Activated T-cell treated with anti-CD3 and anti-CD28 coated beads for 4 hours (primary cell): ENCODE measurements at places on chromosomes 13 and 19.

- no peak for DNase-seq
These were observed 9.5 kb downstream of the HOMER3 start for GRCh38 chr19:18931316-18932162.

GRCh38 chr13:44680746-44681355 lies 104.7 kb upstream of the TSC22D1 start:
- no peak for DNase-seq

GRCh38 chr19:49875857-49876421 lies 1.2 kb downstream of the AKT1S1 start:
- peak; percentile 42 for DNase-seq

DNA sequence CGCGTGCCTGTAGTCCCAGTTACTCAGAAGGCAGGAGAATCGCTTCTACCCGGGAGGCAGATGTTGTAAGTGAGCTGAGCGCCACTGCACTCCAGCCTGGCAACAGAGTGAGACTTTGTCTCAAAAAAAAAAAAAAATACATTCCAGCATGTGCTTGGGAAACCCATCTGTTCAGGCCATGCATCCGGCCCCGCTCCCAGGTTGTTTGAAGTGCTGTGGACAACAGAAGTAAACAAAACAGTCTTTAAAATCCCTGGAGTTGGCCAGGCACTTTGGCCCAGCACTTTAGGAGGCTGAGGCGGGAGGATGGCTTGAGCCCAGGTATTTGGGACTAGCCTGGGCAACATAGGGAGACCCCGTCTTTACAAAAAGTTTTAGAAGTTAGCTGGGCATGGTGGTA lies 3.2 kb upstream of the PTPRS start:
- DNase-seq = no peak

DNA sequence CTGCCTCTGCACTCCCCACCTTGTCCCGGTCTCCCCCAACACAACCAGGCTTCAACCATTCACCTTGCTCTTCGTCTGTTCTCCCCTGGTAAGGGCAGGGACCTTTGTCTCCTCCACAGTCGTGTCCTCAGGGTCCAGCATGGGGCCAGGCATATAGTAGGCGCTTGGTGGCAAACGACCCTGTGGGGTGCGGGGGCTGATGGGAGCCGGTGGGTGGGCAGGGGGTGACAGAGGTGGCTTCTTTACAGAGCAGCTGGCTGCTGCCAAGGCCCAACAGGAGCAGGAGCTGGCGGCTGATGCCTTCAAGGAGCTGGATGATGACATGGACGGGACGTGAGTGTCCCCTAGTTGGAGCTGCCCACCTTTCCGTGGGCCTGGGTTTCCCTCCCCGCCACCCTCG lies 9.7 kb downstream of the PRKCSH start:
- DNase-seq = no peak

GRCh38 chr13:113599391-113599790 lies 14.8 kb downstream of the TFDP1 start:
- no peak for DNase-seq

DNA sequence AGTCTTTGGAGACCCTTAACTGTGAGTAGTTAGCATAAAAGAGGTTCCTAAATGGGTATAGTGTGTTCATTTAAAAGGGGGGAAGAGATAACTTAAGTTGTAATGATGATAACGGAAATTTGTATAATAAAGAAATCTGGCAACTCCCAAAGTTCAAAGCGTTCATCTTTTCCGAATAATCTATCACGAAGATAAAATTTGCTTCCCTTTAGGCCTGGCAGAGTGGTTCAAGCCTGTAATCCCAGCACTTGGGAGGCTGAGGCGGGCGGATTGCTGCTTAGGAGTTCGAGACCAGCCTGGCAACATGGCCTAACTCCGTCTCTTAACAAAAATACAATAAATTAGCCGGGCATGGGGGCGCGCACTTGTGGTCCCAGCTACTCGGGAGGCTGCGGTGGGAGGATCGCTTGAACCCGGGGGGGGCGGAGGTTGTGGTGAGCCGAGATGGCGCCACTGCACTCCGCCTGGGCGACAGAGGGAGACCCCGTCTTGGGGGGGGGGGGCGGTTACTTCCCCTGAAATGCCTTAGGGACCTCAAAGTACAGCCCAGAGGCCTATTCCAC lies 934 bp downstream of the N4BP2L2 start:
- DNase-seq = peak; percentile 18

DNA sequence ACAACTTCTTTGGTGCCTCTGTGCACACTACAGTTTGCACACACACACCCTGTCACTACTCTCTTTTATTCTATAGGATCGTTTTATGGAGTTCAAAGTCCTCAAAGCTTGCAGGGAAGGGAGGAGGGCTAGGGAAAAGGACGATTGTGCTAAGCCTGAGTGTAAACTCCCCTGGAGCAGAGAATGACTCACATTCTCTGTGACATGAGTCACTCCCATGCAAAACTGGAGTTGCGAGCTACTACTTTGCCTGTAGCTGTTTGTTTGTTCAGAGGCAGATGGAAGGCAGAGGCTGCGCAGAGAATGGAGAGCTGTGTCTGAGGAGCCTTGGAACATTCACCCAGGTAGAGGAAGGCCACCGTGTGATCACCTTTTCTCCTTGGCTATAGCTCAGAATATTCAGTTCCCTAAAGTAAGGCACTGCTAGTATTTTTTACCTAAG lies 80.5 kb upstream of the MBNL2 start:
- no peak for DNase-seq

- no peak for DNase-seq
These were observed 364.3 kb downstream of the SLITRK6 start for GRCh38 chr13:85434927-85435326.

DNA sequence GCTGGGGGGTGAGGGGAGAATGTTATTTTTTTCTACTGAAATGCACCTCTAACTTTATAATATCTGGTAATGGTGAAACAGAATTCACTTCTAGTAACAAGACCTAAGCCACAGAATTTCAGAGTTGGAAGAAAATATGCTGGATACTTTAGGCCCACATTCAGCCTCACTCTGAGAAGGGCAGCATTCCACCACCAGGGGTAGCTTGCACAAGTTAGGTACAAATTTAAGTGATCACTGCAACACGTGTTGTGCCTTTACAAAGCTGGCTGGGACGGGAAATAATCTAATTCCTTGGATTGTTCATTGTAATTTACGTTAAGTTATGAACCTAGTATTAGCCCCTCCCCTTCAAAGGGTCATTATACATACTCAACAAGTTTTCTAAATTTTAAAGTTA lies 192.3 kb downstream of the RGCC start:
- DNase-seq = no peak

GRCh38 chr13:51997641-51998330 lies 13.5 kb downstream of the ATP7B start:
- DNase-seq = no peak

- no peak for DNase-seq
These were observed 2.1 kb downstream of the CEBPA start for GRCh38 chr19:33300009-33300893.

- no peak for DNase-seq
These were observed 27.5 kb downstream of the TBC1D4 start for GRCh38 chr13:75454497-75454896.

- DNase-seq = no peak
These were observed 577 bp downstream of the ZNF181 start for GRCh38 chr19:34734537-34735103.

DNA sequence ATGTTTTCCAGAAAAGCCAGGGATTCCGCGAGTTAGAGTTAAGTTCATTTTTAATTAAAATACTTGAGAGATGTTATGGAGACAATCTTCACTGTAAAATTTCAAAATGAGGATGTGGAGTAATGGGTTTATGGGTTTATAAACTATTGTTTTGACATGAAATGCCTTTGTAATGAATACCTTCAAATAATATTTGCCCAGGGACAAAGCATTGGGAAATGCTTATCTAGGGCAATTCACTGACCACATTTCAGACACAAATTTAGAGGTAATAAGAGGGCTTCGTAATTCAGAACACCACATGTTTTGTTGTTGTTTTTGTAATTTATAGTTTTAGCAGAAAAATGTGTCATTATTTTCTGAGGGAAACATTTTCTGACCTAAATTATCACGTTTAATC lies 241.1 kb upstream of the ATXN8OS start:
- DNase-seq = no peak

- DNase-seq = no peak
These were observed 63.6 kb upstream of the SOX1 start for GRCh38 chr13:112003396-112003795.

DNA sequence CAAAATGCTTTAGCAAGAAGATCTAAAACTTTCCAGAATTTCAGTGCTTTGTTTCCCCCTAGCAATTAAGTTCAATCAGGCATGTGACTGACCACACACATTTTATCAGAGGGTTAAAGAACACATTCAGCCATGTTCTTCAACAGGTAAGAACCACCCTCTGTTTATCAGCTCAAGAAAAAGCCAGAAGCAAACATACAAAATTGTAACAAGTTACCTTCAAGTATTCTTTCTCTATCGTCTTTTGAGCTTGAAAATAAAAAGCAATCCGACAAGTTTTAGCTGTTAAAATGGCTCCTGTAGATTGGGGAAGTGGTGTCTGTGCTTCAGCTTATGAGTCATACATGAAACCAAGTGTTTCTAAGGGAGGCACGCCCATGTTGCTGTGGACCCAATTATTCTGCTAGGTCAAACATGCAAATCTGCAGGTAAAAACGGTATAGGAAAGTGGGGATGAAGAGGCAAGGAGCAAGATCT lies at the start of gene ELF1:
TSS of gene ELF1 (minus strand) at position 306 of the 477 bp plus-strand sequence. CDS start 37,262 bp downstream, outside the sequence.
- DNase-seq = peak; percentile 26

GRCh38 chr19:41064974-41065569 lies 23.2 kb upstream of the CYP2A13 start:
- DNase-seq = no peak

DNA sequence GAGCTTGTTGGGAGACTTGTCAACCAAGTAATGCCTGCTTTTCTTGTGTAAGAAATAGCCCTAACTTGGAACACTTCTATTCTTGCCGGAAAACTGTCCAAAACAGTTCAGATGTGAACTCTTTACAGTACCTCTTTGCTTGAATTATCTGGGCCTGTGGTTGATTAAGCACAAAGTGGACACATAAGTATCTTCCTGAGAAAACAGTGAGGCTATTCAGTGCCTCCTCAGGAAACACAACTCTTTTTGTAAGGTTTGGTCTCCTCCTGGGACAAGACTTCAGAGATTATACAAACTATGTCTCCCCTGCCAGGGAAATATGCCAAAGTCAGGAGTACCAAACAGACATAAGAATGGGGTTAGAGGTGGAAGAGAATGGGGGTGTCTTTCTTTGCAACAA lies 127.7 kb downstream of the LACC1 start:
- no peak for DNase-seq

- DNase-seq = no peak
These were observed 201.8 kb downstream of the COL4A1 start for GRCh38 chr13:110105136-110105535.

GRCh38 chr13:26219726-26220125 lies 2.4 kb downstream of the RNF6 start:
- DNase-seq = no peak

DNA sequence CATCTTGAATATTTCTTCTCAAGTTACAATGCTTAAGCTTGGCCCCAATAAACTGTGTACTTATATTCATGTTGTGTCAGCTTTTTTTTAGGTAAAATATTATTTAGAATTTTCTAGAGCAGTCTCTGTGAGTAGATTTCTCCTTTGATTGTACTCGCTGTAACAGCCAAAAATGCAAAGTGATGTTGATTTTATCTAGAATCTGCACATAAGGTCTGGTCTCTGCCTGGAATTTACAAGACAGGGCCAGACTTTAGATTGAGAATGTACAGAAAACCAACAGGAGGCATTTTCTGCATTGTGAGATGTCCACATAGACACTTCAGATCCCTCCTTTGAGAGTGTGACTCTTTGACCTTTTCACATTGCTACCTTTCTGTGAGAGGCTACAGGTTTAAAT lies 43.1 kb upstream of the ZNF681 start:
- no peak for DNase-seq

DNA sequence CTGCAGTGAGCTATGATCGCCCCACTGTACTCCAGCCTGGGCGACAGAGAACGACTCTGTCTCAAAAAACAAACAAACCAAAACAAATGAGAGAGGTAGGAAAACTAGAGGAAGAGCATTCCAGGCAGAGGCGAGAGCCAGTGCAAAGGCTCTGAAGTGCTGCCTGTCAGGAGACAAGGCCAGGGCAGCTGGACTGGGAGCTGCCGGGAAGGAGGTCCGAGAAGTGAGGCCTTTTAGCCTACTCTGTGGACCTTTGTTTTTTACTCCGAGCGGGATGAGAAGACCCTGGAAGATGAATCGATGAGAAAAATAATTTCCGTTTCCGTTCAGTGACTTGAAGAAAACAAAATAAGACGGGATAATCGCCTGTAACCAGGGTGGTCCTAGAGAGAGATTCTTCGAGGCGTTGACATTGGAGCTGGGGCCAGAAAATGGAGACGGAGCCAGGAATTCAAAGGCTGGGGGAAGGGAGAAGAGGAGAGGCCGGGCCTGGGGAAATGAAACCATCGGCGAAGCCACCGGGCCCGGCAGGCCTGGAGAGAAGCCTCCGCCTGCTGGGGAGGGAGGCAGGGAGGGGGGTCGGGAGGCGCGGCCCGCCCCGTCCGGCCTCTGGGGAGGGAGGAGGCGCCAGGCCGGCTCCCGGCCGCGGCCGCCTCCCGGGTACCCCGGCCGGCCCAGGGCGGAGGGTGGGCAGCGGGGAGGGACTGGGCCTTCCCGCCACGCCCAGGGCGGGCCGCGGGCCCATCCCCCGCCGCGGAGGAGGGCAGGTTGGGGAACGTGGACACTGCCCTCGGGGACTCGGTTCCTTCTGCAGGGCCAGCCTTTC lies 7.8 kb upstream of the SERTAD1 start:
- peak; percentile 31 for DNase-seq

GRCh38 chr19:57665261-57665806 lies 3.4 kb upstream of the ZSCAN4 start:
- DNase-seq = no peak

- no peak for DNase-seq
These were observed 162.3 kb downstream of the DACH1 start for GRCh38 chr13:71704656-71705055.

- DNase-seq = peak; percentile 74
These were observed at the start of gene FNDC3A for GRCh38 chr13:48975856-48976575. Gene FNDC3A (plus strand): TSS chr13:48975912. CDS start chr13:49006191, 30,279 bp downstream.

DNA sequence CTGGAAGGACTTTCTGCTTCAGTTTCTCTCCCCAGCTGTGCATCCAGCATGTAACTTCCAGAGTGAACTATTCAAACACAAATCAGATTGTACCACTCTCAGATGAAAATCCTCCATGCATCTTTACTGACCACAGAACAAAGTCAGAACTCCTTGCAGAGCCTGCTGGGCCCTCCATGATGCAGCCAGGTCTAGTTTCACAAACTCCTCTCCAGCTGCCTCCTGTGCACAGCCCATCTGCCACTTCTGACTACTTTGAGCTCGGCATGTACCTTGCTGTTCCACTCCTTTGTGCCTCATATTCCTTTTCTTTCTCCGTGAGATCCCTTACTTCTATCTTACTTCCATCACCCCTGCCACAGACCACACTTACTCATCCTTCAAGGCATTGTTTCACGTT lies 31.4 kb downstream of the NALCN start:
- DNase-seq = no peak

GRCh38 chr13:45799451-45799850 lies 52.1 kb downstream of the SIAH3 start:
- no peak for DNase-seq

GRCh38 chr19:12668932-12669269 lies 2.3 kb downstream of the WDR83 start:
- peak; percentile 54 for DNase-seq
